ENCODE measurements at places on chromosomes 1 and 21. TPM values are rescaled to one million over a fixed set of nuclear protein-coding genes. Genes with fewer than 3 reads are reported as not detected.

Gene CAPZB
- 588 TPM for polyA plus RNA-seq

- no peak for DNase-seq
These were observed 242.1 kb upstream of the PRMT6 start for GRCh38 chr1:106814418-106814817.

Gene GOLT1A
- polyA plus RNA-seq = not detected

Gene LCE1F
- polyA plus RNA-seq = not detected

DNA sequence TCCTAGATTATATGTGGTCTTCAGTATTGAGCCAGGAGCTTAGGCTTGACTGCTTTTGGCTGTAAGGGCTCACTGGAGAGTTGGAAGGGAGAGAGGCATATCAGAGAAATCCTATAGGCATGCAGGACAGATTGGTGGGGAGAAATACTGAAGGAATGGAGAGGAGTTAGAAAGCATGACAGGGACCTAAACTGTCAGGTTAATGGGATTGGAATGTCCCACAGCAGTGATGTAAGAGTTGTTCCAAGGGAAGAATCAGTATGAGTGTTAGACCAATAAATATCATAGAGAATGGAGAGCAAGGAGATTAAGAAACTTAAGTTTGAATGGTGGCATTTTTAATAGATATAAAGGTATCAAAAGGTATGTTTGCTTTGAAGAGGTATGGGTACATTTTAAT lies 39.7 kb downstream of the SLC35A3 start:
- no peak for DNase-seq

Gene KDF1
- polyA plus RNA-seq = 3.2 TPM

Gene TLR5
- 5.0 TPM for polyA plus RNA-seq

DNA sequence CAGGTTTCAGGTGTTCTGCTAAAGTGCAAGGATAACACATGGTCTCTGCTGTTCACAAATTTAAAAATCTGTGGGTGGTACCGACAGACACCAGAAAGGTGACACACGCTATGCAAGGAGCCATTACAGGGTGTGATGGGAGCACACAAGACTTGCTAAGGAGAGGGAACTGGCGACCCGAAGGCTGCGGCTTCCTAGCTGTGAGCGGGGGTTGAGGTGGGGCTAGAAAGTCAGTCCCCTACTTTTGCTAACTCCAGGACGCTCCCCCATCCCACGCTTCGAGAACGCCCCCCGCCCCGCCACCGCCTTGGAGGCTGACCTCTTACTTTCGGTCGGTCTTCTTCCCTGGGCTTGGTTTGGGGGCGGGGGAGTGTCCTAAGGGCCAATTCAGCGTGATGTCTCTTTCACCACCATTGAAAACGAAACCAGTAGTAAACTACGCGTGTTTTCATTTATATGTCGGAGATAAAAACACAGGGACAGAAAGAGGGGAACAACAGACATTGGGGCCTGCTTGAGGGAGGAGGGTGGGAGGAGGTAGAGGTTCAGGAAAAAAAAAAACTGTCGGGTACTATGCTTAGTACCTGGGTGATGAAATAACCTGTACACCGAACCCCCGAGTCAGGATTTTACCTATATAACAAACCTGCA lies 1.1 kb downstream of the CKS1B start:
- peak; percentile 48 for DNase-seq

DNA sequence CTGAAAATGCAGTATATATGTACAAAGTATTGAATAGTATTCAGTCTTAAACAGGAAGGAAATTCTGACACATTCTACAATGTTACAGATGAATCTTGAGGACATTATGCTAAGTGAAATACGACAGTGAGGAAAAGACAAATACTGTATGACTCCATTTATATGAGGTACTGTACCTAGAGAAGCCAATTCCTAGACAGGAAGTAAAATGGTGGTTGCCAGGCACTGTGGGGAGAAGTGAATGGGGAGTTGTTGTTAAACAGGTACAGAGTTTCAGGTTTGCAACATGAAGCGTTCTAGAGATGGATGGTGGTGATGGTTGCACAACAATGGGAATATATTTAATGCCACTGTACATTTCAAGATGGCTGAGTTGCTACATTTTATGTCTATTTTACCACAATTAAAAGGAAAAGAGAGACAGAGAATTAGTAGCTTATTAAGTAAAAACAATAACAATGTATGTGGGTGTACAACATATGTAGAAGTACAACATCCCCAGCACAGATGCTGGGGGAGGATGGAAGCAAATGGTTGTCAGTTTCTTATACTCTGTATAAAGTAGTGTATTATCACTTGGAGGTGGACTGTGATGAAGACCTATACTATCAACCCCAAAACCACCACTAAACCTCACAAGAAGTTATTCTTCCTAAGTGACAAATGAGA lies 3.9 kb upstream of the RAB4A start:
- no peak for DNase-seq

Gene C1orf226
- polyA plus RNA-seq = not detected

GRCh38 chr21:14557413-14557812 lies 11.3 kb upstream of the SAMSN1 start:
- no peak for DNase-seq

- no peak for DNase-seq
These were observed 75.6 kb downstream of the CD46 start for GRCh38 chr1:207827488-207827830.

Data from CD4-positive, CD25-positive, alpha-beta regulatory T cell (primary cell).